ENCODE measurements at places on chromosomes 3 and 15.

- no peak for DNase-seq
Observed at GRCh38 chr3:169558371-169558770, 105.1 kb downstream of the MECOM start.

- peak; percentile 79 for DNase-seq
Observed at GRCh38 chr3:16884084-16884747, 539 bp upstream of the PLCL2 start.

DNA sequence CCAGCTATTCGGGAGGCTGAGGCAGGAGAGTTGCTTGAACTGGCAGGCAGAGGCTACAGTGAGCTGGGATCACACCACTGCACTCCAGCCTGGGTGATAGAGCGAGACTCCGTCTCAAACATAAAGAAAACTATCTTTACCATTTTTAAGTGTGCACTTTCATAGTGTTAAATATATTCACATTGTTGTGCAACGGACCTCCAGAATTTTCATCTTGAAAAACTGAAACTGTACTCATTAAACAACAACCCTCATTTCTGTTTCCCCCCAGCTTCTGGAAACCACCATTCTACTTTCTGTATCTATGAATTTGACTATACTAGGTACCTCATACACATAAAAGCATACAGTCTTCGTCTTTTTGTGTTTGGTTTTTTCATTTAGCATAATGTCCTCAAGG is 375.1 kb downstream of the SHQ1 start:
- DNase-seq = no peak

DNA sequence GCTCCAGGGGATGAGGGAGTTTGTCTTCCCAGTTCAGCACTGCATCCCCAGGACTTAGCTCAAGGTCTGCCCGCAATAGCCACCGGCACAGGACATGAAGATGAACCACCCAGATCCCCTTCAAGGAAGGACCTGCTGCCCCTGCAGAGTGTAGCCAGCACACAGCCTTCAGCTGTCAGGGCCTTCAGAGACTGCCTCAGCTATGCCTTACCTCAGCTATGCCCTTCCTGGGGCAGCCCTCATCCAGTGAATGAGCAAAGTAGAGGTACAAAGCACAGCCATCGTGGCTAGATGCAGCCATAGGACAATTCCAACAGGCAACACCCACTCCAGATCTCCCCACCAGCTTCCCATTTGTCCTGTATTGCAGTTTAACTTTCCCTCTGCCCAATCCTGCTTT is 291.2 kb upstream of the STT3B start:
- DNase-seq = no peak

GRCh38 chr3:148625095-148625736 is 72.5 kb upstream of the AGTR1 start:
- no peak for DNase-seq

DNA sequence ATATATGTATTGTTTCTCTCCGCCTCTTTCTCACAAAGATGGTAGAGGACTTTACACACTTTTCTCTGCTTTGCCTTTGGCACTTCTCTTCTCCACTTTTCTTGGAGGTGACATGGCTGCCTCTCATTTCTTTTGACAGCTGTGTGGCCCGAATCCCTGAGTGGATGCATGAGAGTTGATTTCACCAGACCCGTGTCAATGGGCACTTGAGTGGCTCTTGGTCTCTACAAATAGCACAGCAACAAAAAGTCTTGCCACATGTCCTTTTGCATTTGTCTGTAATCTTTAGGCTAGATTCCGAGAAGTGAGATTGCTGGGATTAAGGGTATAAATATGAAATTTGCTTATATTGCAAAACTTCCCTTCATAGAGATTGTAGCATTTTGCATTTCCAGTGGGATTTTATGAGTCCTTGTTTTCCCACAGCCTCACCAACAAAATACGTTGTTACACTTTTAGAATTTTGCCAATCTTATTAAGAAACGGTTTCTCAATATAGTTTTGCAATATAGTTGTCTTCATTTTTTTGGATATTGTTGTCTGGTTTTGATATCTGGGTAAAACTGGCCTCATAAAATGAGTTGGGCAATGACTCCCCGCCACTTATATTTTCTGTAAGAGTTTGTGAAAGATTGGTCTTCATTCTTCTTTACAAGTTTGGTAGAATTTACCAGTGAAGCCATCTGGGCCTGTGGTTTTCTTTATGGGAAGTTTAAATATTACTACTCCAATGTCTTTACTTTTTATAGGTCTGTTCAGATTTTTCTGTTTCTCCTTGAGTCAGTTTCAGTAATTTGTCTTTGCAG is 5.2 kb upstream of the TRPM1 start:
- DNase-seq = no peak

DNA sequence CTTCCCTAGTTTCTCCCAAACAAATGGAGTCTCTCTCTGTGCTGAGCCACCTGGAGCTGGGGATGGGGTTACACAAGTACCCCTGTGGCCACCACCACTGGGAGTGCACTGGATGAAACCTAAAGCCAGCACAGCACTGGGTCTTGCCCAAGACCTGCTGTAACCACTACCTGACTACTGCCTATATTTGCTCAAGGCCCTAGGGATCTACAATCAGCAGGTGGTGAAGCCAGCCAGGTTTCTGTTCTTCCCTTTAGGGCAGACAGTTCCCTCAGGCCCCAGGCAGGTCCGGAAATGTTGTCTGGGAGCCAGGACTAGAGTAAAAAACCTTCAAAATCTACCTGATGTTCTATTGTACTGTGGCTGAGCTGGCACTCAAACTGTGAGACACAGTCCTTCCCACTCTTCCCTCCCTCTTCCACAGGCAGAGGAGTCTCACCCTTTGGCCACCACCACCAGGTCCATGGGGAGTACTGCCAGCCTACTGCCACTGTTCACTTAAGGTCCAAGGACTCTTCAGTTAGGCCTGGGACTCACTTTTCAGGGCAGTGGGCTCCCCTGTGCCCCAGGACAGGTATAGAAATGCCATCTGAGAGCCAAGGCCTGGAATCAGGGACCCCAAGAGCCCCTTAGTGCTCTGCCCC is 23.8 kb downstream of the C3orf20 start:
- DNase-seq = no peak

GRCh38 chr3:31714495-31715280 is 182.0 kb downstream of the STT3B start:
- no peak for DNase-seq

DNA sequence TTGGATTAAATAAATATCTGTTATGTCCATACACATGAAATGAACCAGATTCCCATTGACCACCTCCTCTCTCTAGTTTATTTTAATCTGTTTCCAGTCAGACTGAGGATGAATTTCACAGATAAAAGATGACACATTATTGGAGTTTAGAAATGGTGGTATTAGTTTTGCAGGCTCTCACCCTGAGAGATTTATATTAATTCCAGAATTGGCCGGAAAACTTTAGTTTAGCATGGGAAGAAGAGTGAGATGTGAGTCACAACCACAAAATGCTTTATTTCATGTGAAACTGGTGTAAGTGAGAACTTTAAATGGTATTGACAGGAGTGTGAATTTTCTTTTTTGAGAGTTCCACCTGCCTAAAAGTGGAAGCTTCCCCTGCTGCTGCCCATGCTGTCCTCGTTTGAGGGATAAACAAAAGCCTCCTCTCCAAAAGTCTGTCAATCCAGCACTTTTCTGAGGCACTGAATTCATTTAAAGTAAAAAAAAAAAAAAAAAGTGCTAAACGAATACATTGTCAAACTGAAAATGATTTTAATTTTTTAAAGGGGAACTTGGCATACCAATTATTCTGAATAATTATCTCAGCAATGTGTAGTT is 65.1 kb upstream of the EPHA3 start:
- DNase-seq = no peak

GRCh38 chr15:26744894-26745293 is 28.0 kb downstream of the GABRB3 start:
- DNase-seq = no peak

GRCh38 chr3:141619450-141619849 is 118.6 kb upstream of the RNF7 start:
- DNase-seq = no peak

Measured in stimulated activated CD4-positive, alpha-beta T cell treated with anti-CD3 and anti-CD28 coated beads, TNF-alpha, amount 100 ng/mL, for 48 hours (primary cell).